ENCODE measurements at places on chromosomes 3 and 15.

DNA sequence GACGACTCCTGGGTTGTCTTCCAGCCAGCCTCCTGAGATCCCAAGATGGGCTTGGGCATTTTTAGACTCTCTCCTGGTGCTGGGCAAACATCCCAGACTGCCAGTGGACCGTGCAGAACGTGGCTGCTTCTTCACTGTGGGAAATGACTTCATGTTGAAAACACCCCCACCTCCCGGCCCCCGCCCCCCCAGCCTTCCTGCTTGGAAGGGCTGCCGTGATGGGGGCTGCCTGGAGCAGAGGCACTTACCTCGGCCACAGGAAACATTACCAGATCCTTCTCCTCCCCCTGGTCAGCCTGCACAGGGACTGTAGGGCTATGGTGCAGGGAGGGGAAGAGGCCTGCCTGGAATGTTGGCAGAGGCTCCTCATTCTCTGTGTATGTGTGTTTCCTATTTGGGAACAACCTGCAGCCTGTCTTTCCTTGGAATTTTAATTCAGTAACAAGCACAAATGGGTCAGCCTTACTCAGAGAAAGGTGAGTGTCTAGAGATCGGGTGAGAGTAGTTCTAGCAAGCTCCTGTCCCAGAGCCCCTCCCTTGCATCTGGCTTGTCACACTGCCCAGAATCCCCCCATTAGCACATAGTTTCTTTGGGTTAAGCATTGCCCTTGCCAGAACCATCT, 90.8 kb downstream of the ANP32A start:
- DNase-seq = no peak

- DNase-seq = no peak
Observed at GRCh38 chr3:72343078-72343477, 505.2 kb downstream of the SHQ1 start.

- no peak for DNase-seq
Observed at GRCh38 chr15:57510647-57511046, 81.1 kb upstream of the MYZAP start.

GRCh38 chr15:66613743-66614142, 47.9 kb upstream of the LCTL start:
- no peak for DNase-seq

DNA sequence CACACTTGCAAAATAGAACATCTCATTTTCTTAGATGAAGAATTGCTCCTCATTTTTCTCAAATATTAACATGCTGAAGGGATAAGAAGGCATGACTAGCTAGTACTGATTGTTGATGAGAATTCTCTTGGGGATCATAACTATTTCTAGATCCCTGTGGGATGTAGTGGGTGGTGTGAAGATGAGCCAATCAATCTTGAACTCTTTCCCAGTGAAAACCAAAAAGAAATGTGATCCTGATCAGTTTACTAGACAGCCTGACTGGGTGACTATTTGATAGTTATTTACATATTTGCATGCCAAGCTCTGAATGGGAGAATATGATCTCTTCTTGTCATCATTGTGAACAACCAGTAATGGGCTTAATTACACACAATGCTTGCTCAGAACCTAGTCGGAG, 63.7 kb downstream of the ZIC1 start:
- no peak for DNase-seq

DNA sequence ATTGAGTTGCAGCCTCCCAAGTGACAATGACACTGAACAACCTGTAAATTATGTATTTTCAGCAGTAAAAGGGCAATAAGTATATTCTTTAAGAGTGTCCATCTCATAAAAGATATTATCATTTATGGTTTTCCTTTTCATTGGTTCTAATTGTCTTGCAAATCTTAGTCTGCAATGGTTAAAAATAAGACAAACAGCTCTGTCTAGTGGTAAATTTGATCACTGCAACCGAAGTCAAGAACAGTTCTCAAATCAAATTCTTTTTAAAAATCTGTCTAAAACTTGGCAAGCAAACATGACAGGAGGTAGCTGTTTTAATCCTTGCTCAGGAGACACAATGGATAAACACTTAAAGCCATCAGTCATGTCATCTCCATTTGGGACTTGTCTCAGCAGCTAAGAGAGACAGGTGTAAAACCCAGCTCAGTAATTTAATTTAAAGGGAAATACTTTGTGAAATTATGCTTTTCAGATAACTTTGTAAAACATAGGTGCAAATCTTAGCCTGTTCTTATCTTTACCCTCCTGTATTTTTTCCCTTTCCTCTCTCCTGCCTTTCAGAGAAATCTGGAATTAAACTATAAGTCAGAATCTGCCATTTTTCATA, 150.3 kb upstream of the ARHGEF26 start:
- DNase-seq = no peak

DNA sequence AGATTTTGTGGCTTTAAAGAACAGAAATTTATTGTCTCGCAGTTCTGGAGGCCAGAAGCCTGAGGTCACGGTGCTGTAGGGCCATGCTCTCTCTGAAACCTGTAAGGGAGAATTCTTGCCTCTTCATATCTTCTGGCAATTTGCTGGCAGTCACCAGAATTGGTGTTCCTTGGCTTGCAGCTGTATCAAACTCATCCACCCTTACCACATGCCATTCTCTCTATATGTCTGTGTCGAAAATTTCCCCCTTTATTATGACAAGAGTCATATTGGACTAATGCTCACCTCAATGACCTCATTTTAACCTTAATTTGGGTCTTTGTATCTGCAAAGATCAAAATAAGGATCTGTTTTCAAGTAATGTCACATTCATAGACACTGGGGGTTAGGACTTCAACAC, 266.7 kb downstream of the IL20RB start:
- DNase-seq = no peak

DNA sequence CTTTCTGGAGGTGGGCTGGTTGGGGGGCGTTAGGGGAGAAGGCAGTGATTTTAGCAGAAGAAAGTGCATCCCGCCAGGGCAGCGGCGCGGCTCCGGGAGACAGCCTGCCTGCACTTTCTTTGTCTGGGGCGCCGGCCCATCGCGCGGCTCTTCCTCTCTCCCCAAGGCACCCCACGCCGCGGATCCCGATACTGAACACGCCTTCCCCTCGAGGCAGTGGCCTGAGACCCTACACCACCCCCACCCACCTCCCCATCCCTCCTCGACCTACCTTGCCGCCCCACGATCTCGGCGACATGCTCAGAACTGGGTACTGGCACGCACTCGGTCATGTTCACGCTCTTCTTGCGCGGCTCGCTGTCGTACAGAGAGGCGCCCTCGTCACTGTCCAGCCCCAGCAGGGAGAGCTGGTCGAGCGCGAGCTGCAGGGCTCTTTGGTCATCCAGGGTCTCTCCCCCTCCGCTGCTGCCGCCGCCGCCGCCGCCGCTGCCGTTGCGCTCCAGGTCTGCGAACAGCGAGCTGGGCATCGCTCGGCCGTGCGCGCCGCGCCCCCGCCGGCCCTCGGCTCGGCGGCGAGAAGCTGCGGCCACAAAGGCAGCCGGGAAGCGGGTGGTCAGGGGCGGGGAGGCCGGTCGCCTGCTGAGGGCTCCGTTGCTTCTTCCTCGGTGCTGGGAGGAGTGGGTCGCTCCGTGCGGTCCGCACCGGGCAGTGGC, 483 bp downstream of the MEX3B start:
- no peak for DNase-seq

DNA sequence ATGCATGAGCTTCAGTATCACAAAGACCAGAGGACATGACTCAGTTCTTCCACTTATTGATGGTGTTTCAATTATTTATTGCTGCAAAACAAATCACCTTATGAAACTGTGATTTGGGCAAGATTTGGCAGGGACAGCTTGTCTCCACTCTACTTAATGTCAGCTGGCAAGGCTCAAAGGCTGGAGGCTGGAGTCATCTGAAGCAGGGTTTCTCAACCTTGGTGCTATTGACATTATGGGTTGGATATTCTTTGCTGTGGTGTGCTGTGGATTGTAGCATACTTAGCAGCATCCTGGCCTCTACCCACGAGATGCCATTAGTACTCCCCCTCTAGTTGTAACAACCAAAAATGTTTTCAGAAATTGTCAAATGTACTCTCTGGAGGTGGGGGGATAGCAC, 138.8 kb upstream of the PEX5L start:
- no peak for DNase-seq

DNA sequence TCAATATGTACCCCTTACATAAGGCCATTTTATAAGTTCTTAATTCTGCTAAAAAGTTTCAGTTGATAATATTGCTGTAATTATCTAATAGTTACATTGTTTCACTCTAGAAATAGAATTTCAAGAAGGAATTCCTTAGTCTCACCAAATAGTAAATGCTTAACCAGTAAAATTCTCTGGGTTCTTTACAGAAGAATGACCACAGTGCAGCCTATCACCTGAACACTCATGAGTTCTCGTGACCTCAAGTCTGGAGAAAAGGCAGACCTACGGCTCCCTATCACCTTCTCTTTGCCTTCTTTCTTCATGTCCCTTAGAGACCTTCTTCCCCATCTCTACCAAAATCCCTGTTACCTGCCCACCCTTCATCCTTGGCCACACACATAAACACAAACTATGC, 30.9 kb downstream of the CCDC191 start:
- no peak for DNase-seq

All from hematopoietic multipotent progenitor cell treated with erythropoietin and hydrocortisone succinate and interleukin-3 and kit ligand, for 15 days (in vitro differentiated cells).